ENCODE measurements at places on chromosomes 4 and X. TPM values are rescaled to one million over a fixed set of nuclear protein-coding genes. Genes with fewer than 3 reads are reported as not detected.

GRCh38 chrX:12149670-12150407 lies 11.6 kb downstream of the FRMPD4 start:
- DNase-seq = no peak

- no peak for DNase-seq
Observed at GRCh38 chr4:11111876-11112275, 316.8 kb downstream of the HS3ST1 start.

- DNase-seq = no peak
Observed at GRCh38 chr4:141275834-141276233, 55.1 kb downstream of the ZNF330 start.

DNA sequence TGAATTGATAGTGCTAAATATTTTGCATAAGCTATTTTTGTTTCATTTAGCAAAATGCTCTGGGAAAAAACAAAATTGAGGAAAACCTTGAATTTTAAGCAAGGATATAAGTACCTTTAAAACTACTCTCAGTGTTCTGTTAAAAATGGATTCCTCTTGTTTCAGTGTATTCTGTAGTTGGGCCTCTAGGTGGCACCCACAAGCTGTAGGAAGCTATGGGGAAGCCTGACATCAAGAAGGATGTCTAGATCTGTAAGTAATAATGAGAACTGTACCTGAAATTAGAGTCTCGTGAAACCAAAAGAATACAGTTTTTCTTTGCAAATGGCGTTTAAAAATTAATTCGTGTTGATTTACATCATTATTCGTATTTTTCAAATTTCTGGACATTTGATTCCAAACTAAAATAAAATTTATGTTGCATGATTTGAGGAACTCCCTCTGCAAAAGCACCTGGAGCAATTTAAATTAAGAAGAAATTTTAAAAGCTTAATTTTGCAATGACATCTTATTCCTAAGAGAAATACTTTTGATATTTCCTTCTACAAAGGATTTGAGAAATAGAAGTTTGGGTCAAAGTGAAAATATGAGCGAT lies 51.2 kb downstream of the TMPRSS11E start:
- DNase-seq = peak; percentile 75

RAB9B gene
- total RNA-seq = 0.40 TPM

DNA sequence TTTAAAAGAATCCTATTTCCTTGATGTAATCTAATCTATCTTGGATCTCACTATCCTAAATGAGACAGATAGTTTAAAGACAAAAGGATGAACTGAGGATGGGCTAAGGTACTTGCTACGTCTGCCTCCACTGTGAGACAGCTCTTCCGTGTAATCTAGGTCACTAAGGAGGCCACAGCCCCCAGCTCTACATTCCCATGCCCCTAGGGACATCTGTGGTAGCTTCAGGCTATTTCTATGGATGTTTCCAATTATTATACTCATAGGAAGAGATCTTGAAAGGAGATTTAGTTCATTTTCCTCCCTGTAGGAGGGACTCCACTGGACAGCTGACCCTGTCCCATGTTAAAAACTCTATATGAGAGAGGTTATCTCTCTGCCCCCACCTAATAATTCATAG lies 140.8 kb upstream of the TRPC5 start:
- DNase-seq = no peak

GRCh38 chr4:52126966-52127365 lies 75.9 kb downstream of the SPATA18 start:
- no peak for DNase-seq

- no peak for DNase-seq
Observed at GRCh38 chr4:135354876-135355275, 1153.3 kb upstream of the PABPC4L start.

- DNase-seq = no peak
Observed at GRCh38 chr4:52103319-52103718, 52.2 kb downstream of the SPATA18 start.

DNA sequence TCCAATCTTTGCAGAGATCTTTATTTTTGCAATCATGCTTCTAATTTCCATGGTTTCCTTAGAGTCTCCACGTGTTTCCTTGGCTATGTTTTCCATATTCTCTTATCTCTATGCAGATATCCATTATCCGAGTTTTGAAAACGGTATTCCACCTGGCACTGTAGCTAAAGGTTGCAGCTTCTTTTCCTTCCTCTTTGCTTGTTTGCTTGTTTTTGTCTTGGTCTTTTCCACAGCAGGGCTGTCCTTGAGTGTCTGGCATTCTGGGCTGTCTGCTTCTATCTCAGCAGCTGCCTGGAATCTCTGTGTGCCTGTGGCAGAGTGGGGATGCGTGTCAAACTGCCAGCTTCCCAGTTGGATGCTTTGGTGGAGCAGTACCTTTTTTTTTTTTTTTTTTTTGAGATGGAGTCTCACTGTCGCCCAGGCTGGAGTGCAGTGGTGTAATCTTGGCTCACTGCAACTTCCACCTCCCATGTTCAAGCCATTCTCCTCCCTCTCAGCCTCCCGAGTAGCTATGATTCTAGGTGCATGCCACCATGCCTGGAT lies 46.9 kb downstream of the WFS1 start:
- DNase-seq = no peak

GRCh38 chr4:185304944-185305690 lies 90.6 kb downstream of the LRP2BP start:
- DNase-seq = peak; percentile 14

GRCh38 chr4:81776794-81777193 lies 305.1 kb upstream of the RASGEF1B start:
- no peak for DNase-seq

MCF2 gene
- total RNA-seq = 0.48 TPM

GRCh38 chr4:65724973-65725372 lies 54.7 kb upstream of the EPHA5 start:
- DNase-seq = no peak

TSC22D3 gene
- 41.9 TPM for total RNA-seq

ABLIM2 gene
- total RNA-seq = 0.30 TPM

DNA sequence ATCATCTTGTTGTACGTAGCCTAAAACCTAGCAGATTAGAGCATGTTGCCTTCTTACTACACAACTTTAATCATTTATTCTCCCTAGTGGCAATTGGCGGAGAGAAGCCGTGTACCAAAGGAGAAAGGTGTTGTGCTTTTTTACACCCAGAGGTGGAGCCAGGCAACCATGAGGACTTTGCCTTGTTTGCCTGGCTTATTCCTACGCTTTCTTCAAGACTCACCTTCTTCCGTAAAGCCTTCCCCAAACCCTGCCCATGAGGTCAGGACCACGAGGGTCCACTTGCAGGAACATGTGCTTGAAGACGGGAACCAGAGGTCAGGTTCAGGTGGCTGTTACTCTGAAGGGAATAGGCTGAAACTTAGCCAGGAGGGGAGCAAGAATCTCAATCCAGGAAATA lies 290.5 kb downstream of the RAB28 start:
- no peak for DNase-seq

PI4K2B gene
- 37.4 TPM for total RNA-seq

- DNase-seq = no peak
Observed at GRCh38 chr4:136306361-136306760, 1225.9 kb downstream of the PCDH18 start.

DNA sequence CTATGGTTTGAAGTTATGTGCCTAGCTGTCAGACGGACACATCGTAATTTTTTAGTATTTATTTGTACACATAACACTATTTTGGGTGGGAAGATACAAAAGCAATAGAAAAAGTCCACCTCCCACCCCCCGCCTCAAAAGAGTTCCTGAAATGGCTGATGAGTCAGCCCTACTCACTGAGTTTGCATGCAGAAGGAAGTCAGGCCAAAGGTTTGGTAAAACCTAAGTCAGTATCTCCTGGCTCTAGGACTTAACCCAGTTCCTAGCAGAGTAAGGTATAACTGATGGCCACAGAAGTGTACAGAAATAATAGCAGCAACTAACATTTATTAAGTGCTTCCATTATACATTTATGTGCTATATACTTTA lies 2.9 kb upstream of the KLHL2 start:
- DNase-seq = no peak

BEX5 gene
- total RNA-seq = 2.2 TPM

DNA sequence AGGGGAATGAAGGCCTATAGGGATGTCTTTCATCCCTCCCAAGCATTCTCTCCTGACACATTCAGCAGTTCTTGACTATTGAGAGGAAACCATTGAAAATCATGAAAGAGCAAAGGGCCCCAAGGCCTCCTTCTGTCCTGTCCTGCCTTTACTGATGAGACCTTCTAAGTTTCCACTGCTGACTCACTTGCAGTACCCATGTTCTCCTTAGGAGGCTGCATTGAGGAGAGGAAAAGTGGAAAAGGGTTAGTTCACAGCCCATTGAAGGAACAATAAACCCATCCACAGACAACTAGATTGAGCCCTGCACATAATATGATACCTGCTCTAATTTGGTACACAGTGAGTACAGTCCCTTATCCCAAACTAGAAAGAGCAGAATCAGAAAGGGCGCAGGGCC lies 115.1 kb upstream of the PNPLA4 start:
- no peak for DNase-seq

- no peak for DNase-seq
Observed at GRCh38 chrX:143568467-143568866, 51.2 kb upstream of the SPANXN3 start.

DNA sequence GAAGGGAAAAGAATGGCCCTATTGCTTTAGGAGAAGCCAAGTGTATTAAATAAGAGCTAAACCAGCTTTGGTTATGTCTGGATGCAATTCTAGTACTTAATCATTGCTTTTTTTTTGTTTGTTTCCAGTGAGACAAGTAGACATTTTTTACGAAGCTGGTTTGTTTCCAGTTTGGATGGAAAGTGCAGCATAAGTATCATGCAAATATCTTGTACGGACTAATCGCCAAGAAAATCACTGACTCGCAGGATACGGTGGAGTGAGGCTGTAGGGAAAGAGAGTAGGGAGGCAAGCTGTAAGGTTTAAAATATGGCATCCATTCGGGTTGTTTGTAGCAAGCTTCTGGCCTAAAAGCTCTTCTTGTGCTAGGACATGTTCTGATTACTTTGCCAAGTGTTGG lies 64.8 kb downstream of the HPGD start:
- no peak for DNase-seq

UGT2B28 gene
- not detected for total RNA-seq

DNA sequence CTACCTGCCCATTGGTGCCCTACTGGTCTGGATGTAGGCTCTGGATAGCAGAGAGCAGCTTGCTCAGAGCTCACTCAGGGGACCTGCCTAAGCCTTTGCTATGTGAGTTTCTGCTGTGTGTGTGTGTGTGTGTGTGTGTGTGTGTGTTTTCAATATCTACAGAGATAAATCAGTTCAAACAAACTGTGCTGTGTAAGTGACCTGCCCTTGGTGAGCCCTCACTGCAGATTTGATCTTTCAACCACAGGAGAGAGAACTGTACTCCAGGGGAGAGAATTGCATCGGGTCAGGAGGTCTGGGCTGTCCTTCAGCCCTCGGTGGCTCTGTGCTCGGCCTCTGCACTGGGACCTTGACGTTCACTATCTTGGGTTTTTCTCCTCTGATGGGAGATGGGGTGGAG lies 35.0 kb upstream of the CDKN2AIP start:
- no peak for DNase-seq

FMR1NB gene
- total RNA-seq = not detected

CENPU gene
- 80.3 TPM for total RNA-seq

RAI2 gene
- total RNA-seq = 0.07 TPM

DNA sequence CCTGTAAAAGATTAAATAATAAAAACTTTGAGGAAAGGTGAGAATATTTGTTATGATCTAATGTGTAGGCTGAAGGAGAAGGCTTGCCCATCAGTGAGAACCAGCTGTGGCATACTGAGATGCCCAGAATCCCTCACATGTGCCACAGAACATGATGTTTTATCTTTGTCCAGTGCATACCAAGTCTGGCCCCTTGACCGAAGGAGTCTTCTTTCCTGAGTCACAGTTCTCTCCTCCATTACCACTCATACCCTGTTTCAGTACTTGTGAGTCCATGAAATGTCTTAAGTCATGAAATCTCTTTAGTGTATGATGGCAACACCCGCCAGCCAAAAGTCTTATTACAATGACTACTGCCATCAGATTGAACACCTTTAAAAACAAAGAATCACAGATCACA lies 42.7 kb downstream of the PPARGC1A start:
- no peak for DNase-seq

AKAP14 gene
- total RNA-seq = not detected

CBR4 gene
- 10.0 TPM for total RNA-seq

- DNase-seq = no peak
Observed at GRCh38 chr4:55725057-55725456, 89.0 kb upstream of the NMU start.

DNA sequence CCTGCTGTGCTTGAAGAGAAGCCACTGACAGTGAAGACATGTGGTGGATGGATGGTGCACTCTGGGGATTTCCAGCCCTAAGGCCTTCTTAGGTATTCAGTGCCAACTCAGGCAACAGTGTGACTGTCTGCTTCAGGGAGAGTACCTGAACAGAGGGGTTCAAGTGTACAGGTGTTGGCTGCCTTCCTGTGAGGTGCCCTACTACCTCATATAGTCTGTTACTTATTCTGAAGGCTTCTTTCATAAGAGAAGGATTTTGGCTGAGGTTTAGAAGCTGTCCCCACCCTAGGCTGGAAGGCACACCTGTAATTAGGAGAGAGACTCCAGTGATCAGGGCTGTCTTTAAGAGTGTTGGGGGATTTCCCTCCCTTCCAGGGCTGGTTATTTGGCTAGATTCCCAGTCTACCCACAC lies 1.8 kb downstream of the FTHL17 start:
- no peak for DNase-seq

RASSF6 gene
- not detected for total RNA-seq

- no peak for DNase-seq
Observed at GRCh38 chr4:54800831-54801530, 143.2 kb downstream of the KIT start.

DNA sequence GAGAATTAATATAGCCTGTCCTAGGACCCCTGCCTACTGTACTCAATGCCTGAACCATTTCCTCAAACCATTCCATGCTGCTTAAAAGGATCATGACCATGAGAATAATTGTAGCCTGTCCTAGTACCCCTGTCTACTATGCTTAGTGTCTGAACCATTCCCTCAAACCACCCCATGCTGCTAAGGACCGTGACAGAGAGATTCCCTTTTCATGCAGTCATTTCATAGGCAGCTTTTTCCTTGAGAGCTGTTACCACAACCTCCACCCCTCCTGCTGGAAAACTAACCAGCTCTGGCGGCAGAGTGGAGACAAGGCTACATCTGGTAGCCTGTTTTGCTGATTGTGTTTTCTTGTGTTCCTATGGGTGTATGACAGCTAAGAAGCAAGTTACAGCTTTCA lies 174.9 kb upstream of the SMARCAD1 start:
- no peak for DNase-seq

- no peak for DNase-seq
Observed at GRCh38 chrX:19792412-19792811, 95.0 kb downstream of the SH3KBP1 start.

HSD17B13 gene
- 0.07 TPM for total RNA-seq

- no peak for DNase-seq
Observed at GRCh38 chr4:41437111-41437536, 100.8 kb upstream of the LIMCH1 start.

- DNase-seq = peak; percentile 24
Observed at GRCh38 chr4:139227729-139228404, 50.8 kb upstream of the ELF2 start.

TMEM154 gene
- total RNA-seq = 38.1 TPM

GRCh38 chr4:157076578-157076947 lies 613 bp downstream of the GLRB start:
- DNase-seq = no peak

DCHS2 gene
- not detected for total RNA-seq

- no peak for DNase-seq
Observed at GRCh38 chrX:2321411-2321810, 179.4 kb downstream of the DHRSX start.

GRCh38 chrX:31209005-31209628 lies 137.3 kb upstream of the FTHL17 start:
- no peak for DNase-seq
